Renal pelvis (tissue), 12 donors: ENCODE measurements at places on chromosomes 4 and X.

GRCh38 chr4:114062499-114062898 is 83.1 kb upstream of the ARSJ start:
- peak; percentile 10 for DNase-seq

DNA sequence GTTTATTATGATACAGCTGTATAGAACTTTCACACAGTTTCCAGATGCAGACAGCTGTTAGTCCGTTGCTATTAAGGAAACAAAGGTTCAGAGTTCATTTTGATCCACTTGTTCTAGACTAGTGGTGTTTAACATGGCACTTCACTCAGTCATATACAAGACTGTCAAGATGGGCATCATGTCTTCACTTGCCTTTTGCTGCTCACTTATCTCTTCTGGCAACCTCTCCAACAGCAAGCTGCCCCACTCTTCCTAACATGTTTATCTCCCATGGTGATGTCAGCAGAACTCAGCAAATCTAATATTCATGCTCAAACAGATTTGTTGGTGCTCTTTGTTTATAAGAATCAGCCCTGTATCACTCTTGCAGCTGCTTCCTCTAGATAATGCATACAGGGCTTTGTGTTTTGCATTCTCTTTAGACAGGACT is 236.2 kb upstream of the HAND2 start:
- DNase-seq, result peak; percentile 31

- no peak for DNase-seq
These were observed 1.6 kb downstream of the SLC35A2 start for GRCh38 chrX:48909703-48910294.

- DNase-seq, result no peak
These were observed 617.7 kb upstream of the GRIA3 start for GRCh38 chrX:122566401-122566800.

- no peak for DNase-seq
These were observed 214.1 kb upstream of the ATP6AP2 start for GRCh38 chrX:40366661-40367060.

DNA sequence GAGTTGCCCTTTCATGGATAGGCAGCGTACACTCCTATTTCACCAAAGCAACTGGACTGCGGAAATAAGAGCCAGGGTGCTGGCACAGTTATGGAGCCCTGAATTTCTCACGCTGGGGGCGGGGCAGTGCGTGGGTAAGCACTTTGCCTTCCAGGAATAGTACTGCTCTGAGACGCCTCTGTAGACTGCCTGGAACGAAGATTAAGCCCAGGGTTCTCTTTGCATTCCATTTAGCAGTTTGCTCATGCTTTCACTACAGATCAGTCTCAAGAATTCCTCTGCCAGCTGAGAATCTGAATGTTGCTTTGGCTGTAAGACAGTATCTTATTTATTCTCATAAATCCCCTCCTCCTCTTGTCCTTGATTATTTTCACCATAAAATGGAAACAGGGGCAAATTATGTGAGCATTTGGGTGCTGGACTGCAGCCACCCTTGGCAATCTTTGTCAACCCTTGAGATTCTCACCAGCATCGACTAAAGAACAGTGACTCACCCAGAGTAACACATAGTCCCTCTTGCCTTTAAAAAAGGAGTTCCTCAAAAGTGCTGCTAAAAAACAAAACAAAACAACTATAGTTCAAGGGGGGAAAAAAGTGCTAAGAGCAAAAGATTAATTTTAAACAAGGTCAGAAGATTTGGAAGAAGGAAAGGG is 88.9 kb upstream of the CITED1 start:
- DNase-seq, result no peak

DNA sequence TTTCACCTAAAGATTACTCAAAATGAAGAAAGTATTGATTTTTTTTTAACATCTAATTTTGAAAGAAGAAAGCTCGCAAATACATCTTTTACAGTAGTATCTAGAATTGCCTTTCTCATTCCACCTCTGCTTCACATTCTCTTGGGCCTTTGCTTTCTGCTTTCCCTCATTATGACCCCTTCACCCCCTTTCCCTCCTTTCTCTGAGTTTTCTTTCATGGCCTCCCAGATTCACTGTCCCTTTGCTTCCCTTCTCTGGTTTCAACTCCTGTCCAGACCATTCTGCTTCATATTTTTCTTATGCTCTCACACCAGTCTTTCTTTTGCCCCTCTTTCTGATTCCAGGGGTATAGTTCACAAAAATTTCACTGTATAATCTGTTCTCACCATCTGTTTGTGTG is 29.0 kb downstream of the ADH5 start:
- DNase-seq, result no peak

DNA sequence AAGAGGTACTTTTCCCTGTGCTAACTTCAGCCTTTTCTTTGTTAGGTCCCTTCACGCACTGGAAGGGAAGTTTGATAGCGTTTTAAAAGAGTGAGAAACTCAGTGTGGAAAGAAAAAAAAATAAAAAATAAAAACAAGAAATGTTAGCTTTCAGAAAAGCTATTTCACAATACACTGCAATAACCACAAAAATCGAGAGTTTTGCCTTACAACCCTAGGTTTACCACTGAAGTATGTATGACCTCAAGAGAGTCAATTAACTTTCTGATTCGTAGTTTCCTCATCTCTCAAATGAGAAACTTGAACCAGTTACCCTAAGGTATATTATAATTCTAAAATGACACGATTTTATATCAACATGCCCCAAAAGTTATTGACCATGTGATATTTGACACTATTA is 93.9 kb upstream of the JADE1 start:
- no peak for DNase-seq

DNA sequence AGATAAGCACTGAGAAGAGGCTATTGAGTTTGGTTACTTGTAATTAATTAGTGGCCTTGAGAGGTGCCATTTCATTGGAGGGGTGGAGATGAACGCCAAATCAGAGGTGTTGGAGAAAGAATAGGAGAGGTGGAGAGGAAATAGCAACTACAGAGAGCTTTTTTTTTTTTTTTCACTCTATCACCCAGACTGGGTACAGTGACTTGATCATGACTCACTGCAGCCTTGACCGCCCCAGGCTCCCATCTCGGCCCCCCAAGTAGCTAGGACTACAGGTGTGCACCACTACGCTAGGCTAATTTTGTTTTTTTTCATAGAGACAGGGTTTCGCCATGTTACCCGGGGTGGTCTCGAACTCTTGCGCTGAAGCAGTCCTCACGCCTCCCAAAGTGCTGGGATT is 5.2 kb downstream of the NHS start:
- DNase-seq, result no peak

DNA sequence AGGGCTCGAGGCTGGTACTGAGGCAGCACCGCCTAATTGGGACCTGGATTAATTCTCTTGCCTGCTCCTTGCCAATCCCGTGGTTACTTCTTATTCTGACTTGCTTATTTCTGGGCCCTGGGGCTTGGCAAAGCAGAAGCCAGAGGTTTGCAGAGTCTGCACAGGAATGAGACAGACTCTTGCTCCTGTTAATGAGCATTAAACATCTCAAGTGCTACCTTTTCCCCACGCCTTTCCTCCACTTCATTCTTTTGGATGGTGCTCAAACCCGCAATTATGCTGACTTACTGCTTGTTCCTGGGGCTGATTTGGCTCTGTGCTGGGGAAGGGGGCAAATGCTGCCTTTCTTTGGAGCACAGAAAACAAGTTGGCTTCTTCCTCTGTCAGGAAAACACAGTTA is 16.5 kb upstream of the STOX2 start:
- no peak for DNase-seq
